HAP-1 (cell line): ENCODE measurements at places on chromosomes 7 and 10.

DNA sequence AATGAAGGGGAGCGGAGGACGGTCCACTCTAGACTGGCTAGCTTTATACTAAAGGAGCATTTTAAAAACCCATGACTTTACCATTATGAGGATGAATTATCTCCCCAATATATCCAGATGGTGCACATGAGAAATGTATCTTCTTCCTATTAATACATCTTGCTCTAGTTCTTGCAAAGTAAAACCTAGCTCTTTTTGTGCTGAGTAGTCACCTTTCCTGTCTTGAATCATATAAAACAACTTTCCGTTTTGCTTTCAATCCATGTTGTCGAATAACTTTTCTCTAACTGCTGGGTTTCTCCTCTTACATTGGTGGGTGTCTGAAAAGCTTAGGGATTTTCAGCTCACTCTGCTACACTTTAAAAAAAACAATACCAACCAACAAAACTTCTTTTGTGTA is 96.3 kb upstream of the TAC1 start:
- DNase-seq: no peak

GRCh38 chr10:128487517-128487916 is 361.3 kb upstream of the MKI67 start:
- DNase-seq: no peak

DNA sequence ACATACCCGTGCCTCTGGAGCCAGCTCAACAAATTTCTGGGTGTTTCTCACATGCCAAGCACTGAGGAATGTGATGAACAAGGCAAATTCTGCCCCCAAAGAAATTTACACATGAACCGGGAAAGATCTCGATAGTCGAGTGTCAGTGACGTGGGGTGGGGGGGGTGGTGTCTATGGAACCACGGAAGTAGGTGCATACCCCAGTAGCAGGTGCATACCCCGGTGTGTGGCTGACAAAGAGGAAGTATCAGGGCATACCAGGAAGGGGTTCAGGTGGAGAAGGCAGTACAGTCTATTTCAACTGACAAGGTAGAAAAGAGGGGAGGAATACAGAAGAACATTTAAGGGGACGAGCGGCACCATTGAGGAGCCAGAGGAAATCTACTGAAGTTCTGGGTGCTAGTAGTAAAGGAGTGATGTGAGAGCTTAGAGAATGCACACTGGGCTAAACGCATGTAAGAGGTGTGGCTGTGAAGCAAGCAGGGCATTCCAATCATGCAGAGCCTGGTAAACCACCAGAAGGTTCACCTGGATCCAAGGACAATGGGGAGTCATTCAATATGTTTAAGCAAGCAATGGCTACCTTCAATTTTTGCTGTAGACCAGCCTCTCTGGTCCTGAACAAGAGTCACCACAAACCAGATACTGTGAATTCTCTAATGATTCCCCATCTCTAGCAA is 6.2 kb downstream of the CCDC6 start:
- DNase-seq: no peak

GRCh38 chr10:86287110-86287793 is 79.3 kb downstream of the GRID1 start:
- DNase-seq: no peak

DNA sequence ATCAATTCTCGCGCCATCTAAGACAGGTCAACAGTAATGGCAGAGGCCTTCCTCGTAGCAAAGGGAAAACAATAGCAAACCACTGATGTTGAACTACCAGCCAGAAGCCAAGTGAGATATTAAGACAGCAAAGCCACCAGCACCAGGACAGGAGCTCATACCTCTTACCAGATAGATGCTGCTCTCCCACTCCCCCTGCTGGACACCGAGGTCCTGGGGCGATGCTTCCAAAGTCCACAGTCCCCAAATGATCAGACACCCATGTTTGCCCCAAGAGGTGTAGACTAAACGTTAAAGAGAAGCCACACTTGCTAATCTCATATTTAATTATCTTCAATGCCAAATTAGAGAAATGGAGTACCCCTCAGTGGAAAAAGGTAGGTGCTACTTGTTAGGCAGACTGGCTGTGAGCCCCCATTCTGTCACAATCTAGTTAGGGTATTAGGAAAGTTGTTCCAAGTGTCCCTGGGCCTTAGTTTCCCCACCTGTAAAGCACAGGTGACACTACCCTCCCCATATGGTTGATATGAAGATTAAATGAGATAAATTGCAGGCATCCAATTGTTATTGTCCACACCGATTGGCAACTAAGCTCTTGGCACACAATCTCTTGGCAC is 39.9 kb downstream of the TOMM7 start:
- peak; percentile 88 for DNase-seq

GRCh38 chr10:130739757-130740145 is 571.8 kb downstream of the TCERG1L start:
- no peak for DNase-seq

DNA sequence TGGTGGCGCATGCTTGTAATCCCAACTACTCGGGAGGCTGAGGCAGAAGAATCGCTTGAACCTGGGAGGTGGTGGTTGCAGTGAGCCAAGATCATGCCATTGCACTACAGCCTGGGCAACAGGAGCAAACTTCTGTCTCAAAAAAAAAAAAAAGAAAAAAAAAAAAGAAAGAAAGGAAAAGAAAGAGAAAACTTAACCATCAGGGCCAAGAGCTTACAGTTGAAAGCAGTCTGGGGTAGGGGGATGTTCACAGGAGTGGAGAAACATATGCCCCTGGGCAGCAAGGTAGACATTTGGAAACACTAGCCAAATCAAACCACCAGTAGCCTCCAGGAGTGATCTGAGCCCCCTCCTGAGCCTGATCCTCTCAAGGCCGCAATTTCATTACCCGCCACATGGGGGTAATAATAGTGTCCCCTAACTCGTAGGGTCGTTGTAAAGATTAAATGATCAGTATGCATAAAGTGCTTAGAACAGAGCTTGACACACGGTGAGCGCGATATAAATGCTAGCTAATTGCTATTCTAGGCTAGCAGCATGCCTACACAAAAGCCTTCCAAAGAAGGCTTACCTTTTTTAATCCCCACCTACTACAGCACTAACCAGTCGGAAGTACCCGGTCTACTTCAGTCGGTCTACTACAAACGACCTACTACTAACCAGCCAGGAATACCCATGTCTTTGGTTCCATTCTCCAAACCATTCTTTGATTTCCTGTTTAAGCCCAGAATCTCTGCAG is 274.3 kb upstream of the NEBL start:
- DNase-seq: no peak

GRCh38 chr10:28906415-28906814 is 229.1 kb downstream of the BAMBI start:
- DNase-seq: no peak

- DNase-seq: no peak
Measured at GRCh38 chr7:105806592-105807447, 69.6 kb downstream of the ATXN7L1 start.

DNA sequence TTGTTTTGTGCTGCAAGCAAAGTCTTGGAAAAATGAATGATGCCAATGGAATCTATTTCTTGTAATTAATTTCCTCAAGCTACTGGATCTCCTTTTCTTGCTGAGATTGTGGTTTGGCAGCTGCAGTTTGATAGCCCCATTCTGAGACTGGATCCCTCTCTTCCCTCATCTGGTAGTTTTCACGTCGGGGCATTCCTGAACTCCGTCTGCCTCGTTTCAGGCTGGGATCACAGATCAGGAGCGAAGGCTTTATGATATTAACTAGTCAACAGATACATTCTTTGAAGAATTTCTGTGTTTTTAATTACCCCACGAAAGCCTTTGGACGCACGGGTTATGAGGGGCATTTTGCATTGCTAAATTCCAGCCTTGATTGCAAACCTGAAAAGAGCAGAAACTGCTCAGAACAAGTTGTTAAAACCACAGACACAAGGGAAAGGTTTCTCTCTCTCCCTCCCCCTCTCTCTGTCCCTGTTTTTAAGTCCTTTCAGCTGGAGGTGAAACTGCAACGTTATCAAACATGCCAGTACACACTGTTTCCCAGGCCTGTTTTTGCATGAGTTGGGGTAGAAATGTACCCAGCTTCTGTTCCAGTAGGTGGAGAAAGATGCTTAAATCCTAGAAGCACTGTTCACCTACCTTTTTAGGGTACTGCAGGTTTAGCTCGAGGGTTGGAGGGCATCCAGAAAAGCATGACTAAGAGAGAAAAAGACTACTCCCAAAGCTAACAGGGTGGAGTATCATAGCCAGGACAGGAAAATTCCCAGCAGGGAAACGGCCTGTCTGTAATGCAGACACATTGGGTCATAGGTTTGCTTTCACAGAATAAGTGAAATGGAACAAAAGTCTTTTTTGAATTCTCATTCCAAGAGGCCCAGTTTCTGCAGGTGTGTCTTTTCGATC is 124.3 kb downstream of the CUX1 start:
- no peak for DNase-seq

- DNase-seq: no peak
Measured at GRCh38 chr7:142401951-142402350, 144.1 kb upstream of the PRSS58 start.

- DNase-seq: peak; percentile 34
Measured at GRCh38 chr10:28558923-28559508, 26.1 kb downstream of the WAC start.

- no peak for DNase-seq
Measured at GRCh38 chr7:158368449-158368848, 219.2 kb downstream of the PTPRN2 start.

DNA sequence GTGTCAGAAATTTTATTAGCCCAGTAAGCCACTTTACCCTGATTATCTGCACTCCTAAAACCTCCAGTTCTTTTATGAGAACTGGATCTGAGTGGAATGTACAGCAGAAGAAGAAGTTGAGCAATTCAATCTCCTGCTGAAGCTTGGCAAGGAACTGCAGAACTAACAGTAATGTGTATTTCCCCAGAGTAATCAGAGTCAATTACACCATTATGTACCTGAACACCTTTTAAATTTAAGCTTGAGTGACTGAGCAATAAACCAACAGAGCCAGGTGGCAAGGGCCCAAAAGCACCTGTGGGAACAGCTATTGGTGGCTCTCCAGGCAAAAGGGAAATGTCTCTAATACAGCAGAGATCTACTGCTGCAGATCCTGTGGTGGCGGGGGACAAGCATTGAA is 40.1 kb upstream of the AKR1C2 start:
- DNase-seq: no peak

- no peak for DNase-seq
Measured at GRCh38 chr7:141231018-141231792, 157.3 kb downstream of the TMEM178B start.

DNA sequence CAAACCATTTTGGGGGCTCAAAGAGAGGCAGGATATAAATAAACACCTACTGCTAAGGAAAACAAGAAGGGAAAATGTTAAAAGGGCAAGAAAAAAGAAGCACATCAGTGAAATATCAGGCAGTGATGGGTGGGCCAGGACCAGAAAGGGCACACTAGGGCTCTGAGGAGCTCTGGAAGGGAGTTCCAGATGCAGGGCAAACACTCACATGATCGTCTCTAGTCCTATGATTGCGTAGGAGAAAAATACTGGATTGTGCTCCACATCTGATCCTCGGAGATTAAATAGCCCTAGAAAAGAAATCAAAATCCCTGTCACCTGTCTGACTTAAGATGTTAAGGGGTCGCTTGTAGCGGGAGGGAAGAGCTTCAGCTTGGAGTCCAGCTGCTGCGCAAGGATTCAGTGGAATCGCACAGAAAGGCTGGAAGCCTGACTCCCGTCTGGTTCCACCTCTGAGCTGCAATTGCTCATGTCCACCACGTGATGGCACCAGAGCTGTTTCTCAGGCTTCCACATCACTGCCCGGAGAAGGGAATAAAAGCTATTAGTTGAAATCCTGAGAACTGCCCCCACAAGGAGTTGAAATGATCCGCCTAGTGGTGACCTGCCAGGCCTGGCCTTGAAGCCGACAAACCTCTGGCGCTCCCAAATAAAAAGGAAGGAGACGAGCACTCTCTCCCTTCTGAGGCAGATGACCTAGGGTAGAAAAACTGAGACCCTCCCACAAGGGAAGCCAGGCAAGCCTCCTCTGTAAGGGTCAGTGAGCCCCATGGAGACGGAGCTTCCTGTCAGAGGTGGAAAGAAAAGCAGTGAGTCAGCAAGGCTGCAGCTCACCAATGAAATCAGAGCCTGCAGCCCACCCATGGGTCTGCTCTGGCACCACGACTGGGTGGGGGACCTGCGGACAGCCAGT is 39.2 kb downstream of the XPNPEP1 start:
- peak; percentile 85 for DNase-seq

DNA sequence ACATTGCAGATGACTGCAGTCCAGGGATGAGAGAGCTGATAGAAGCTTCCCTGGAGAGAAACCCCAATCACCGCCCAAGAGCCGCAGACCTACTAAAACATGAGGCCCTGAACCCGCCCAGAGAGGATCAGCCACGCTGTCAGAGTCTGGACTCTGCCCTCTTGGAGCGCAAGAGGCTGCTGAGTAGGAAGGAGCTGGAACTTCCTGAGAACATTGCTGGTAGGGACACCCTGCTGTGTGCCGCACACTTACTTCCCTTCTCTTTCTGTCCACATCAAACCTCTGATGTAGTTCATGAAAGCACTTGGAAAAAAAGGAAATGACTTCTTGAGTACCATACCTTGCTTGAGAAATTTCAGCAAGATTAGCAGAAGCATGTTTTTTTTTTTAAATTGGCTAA is 25.3 kb downstream of the MAP3K8 start:
- no peak for DNase-seq

DNA sequence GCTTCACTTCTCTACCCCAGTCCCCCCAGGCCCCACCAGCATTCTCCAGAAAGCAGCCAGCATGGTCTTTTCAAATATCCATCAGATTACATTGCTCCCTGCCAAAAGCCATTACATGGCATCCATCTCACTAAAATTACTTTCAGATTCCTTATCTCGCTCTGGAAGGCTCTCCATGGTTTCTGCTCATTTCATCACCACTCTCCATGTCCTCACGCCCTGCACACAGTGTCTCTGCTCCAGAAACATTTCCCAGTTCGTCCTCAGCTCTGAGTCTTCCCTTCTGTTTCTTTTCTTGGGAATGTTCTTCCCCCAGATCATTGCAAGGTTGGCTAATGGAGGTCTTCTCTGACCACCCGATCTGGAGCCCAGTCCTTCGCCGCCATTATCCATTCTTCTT is 499.1 kb downstream of the KCNMA1 start:
- DNase-seq: no peak

GRCh38 chr7:122633472-122633871 is 65.4 kb downstream of the RNF133 start:
- no peak for DNase-seq

DNA sequence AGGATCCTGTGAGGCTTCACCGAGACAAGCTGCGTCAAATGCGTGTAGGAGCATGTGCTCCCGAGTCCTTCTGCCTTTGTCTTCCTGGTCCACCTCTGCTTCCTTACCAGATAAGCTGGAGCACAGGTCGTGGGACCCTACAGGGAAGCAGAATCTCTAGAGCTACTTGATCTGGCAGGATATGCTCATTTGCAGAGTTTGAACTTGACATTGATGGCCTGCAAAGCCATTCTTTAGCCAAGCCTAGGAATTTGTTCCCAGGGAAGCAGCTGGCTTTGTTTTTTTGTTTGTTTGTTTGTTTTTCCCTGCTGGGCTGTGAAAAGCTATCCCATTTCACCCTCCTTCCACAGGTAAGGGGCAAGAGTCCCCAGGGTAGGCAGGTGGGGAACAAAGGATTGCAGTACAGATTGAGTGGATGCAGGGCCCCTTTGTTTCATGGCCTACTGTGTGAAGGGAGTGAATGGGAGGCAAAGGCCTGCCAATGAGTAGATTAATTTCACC is 200.0 kb upstream of the BMPER start:
- DNase-seq: no peak

GRCh38 chr10:114995468-114996247 is 57.7 kb downstream of the TRUB1 start:
- DNase-seq: no peak
